ENCODE measurements at places on chromosomes 2 and 18.
A peak's percentile ranks its signal among the peaks of the same experiment; 100 is the strongest.

- DNase-seq = no peak
Observed at GRCh38 chr2:134244086-134244485, 9.8 kb upstream of the MGAT5 start.

DNA sequence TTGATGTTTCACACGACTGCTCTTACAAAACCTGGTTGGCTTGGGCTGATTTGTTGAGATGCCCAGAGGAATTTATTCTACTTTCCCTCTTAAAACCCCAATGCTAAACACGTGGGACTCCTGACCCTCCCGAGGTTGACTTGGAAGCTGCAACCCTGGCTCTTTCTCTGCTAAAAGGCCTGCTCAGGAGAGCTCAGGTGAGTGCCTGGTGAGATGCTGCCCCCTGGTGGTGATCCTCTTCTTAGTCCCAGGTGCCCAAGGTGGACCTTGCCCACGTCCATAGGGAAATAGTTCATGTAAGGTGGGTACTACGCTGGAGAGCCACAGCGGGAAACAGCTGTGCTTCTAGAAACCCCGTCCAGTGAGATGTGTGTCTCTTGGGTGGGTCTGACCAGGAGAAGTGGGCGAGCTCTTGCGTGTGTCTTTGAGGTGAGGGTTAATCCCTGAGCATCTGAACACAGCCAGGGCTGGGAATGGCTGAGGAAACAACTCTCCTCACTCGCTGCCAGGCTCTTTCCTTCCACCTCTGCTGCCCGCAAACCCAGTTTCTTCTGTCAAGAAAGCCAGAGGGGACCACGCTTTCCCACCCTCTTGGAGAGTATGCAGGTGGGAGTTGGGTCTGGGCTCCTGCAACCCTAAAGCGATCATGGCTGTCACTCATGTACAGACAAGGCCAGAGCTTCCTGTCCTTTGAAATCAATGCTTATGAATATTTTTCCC is 25.5 kb upstream of the PXDN start:
- DNase-seq = peak; percentile 63

DNA sequence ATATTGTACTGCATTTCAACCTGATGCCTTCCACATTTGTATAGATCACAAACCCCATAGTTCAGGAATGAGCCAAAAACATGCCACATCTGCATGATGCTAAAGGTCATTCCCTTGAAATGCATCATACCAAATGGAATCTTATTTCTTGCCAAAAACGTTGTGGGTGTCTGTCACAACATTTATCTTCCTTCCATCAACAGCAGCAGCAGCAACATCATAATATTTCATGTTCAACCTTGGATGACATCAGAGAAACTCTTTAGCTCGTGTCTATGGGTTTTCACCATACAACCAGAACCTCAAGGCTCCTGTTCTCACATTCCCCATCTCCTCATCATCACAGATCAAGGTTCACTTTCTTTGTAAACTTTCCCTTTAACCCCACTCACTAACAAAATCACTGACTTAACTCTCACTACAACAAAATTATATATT is 221.3 kb upstream of the CTAGE1 start:
- no peak for DNase-seq

DNA sequence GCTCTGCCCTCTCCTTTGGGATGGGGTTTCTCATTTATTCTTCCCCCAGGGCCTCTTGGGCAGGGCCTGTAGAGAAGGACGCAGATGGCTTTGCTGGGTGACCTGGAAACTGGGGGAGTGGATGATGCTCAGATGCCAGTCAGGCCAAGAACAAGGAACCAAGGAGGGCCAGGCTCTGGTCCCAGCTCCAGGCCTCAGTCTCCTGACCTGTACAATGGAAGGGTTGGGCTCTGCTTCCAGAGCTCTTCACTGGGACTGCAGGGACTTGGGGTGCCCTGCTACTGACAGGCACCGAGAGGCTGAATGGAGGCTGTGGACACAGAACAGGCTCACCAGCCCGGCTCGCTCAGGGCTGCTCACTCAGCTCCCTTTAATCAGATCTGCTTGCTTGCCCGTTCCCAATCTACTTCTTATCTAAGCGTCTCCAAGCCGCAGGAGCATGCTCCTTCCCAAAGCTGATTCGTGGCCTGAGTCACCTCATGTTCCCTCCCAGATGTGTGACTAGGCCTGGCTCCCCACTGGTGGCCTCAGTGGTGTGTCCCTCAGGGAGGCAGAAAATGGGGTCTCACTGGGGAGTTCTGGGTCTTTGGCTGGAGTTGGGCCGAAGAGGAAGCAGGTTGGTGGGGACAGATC is 82.6 kb upstream of the ODC1 start:
- DNase-seq = peak; percentile 33
